ENCODE measurements at places on chromosomes 13 and 19. TPM values are rescaled to one million over a fixed set of nuclear protein-coding genes. Genes with fewer than 3 reads are reported as not detected.

GRCh38 chr19:43562226-43562697 is 13.1 kb downstream of the XRCC1 start:
- no peak for DNase-seq

DNA sequence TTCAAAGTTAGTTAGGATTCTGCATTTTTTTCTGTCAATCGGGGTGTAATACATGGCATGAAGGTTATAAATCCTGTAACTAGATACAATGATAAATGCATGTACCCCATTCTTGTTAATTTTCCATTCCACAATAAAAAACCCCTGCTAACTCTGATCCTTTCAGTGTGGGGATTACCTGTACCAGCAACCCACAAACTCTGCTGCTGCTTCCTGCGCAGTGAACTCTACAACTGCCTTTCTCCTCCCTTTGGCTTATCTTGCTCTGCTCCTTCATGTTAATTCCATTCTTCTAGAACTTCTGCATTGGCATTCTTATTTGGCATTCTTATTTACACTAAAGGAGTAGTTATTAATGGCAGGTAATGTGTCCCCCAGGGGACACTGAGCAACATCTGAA is 273.1 kb downstream of the KLF12 start:
- no peak for DNase-seq

DNA sequence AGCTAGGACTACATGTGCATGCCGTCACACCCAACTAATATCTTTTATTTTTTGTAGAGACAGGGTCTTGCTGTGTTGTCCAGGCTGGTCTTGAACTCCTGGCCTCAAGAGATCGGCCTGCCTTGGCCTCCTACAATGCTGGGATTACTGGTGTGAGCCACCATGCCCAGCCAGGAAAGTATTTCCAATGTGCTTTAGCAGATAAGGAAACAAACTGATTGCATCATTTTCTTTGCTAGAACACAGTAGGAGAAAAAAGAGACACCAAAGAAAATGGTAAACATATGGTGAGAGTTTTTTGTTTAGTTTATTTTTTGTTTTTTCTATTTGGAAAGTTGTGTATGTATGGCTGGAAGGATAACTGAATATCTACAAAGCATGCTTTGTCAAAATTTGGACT is 46.9 kb upstream of the AKAP11 start:
- DNase-seq, result no peak

Gene LRRC63
- total RNA-seq, result 0.17 TPM

DNA sequence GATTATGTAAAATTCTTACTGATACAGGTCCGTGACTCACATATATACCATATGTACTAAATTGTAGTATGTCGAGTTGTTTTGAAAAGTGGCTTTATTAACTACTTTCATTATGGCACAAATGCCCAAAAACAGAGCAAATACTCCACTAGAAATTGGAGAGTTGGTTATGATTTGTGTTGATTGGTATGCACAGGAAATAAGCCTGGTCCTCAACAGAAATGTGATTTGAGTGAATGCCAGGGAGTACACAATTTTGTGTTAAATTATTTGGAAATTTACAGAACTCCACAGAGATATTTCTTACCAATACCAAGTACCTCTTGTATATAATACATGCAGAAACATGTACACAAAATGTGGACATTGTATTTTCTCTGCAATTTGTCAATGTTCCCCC is 676.7 kb downstream of the PCDH9 start:
- no peak for DNase-seq

GRCh38 chr13:76425935-76426334 is 460.3 kb downstream of the KCTD12 start:
- DNase-seq, result no peak

Gene SMAD9
- total RNA-seq, result 0.08 TPM

DNA sequence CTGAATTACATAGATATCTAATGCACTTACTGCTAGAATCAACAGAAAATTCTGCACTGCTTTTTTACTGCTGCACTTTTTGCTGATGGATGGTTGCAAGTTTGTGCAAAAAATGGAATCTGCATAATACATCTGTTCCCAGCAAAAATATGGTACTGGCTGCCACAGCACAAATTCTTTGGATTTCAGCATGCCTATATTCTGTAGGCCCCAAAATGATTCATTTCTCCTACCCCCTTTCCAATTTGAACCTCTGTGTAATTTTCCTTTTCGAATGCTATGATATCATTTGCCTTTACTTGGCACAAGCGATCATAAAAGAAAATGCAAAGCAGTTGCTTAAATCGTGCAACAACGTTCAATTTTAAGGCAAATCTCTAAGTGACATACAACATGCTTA is 524.2 kb upstream of the NBEA start:
- DNase-seq, result no peak

DNA sequence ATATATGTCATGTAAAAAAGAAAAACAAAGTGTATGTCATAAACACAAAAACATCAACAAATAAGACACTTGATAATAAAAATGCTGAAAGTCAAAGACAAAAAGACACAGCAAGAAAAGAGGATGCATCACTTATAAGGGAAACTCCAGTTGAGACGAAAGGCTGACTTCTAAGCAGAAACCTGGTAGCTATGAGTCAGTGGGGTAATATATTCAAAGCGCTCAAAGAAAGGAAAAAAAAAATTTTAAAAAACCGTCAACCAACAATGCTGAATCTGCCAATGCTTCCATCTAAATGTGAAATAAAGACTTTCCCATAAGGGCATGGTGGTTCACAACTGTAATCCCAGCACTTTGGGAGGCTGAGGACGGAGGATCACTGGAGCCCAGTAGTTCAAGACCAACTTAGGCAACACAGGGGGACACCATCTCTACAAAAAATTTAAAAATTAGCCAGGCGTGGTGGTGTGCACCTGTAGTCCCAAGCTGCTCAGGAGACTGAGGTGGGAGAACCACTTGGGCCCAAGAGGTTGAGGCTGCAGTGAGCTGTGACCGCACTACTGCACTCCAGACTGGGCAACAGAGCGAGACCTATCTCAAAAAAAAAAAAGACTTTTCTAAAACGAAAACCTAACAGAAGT is 24.0 kb downstream of the USP12 start:
- DNase-seq, result no peak

Gene ZNF208
- total RNA-seq, result not detected

GRCh38 chr19:53868091-53868891 is 608 bp downstream of the MYADM start:
- DNase-seq, result peak; percentile 38

DNA sequence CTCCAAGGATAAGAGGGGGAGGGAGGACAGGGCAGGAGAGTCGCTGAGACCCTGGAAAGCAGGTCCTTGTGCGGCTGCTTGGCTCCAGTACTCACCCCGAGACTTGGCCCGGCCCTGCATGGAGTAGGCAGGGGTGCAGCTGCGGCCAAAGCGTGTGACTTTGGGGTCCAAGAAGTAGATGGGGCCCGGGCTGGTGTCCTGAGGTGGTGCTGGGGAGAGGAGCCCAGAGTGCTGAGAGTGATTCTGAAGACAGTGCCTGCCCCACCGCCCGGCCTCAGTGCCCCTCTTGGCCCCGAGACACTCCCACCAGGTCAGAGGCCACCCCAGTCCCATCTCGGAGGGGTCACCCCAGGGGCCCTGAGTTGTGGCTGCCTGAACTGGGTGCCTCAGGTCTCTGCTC is 6.7 kb upstream of the SHC2 start:
- DNase-seq, result no peak

DNA sequence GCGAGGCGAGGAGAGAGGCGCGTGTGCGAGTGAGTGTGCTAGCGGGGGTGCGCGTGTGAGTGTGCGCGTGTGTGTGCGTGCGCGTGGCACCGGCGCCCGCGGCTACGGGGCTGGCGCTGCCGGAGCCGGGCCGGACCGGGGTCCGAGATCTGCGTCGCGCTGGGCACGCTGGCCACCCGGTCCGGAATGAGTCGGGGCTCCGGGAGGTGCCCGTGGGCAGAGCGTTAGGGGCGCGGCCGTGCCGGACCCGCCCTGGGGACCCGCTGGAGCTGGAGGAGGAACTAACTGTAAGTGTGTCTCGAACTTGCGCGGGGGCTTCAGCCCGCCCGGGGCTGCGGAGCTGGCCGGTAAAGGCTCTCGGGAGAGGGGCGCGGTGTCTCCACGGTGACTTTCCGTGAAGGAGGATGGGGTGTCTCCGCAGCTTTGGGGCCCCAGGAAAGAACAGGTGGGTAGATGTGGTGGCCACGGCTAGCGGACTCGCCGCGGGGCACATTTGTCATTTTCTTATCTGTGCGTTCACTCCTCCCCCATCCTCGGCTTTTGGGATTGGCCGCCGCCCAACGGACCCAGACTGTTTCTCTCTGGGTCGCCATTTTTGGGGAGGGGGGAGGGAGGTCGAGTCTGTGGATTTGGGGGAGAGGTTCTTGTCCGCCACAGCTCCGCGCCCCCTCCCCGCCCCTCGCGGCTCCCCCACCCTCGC is 10.1 kb upstream of the SOX1 start:
- DNase-seq, result no peak

GRCh38 chr13:75216038-75216437 is 265.9 kb downstream of the TBC1D4 start:
- no peak for DNase-seq

- no peak for DNase-seq
Observed at GRCh38 chr13:105329359-105329758, 1206.1 kb downstream of the EFNB2 start.
